ENCODE measurements at places on chromosomes 16 and 17. TPM values are rescaled to one million over a fixed set of nuclear protein-coding genes. Genes with fewer than 3 reads are reported as not detected.

Gene CCDC144A
- 144 TPM for total RNA-seq

Gene OR1D5
- total RNA-seq = not detected

Gene MYH11
- total RNA-seq = 271 TPM

Gene CTRB1
- total RNA-seq = 1.2 TPM

Gene CA4
- 3.1 TPM for total RNA-seq

Gene AGRP
- total RNA-seq = 1.7 TPM

Gene TEX2
- 99.9 TPM for total RNA-seq

Gene CTRB2
- total RNA-seq = 1.1 TPM

Gene TEX14
- total RNA-seq = 27.7 TPM

Gene ATP2A3
- 19.6 TPM for total RNA-seq

GRCh38 chr17:67049025-67049739, 4.8 kb downstream of the CACNG1 start:
- DNase-seq = no peak

- no peak for DNase-seq
These were observed 12.4 kb downstream of the ITGB3 start for GRCh38 chr17:47265983-47266541.

DNA sequence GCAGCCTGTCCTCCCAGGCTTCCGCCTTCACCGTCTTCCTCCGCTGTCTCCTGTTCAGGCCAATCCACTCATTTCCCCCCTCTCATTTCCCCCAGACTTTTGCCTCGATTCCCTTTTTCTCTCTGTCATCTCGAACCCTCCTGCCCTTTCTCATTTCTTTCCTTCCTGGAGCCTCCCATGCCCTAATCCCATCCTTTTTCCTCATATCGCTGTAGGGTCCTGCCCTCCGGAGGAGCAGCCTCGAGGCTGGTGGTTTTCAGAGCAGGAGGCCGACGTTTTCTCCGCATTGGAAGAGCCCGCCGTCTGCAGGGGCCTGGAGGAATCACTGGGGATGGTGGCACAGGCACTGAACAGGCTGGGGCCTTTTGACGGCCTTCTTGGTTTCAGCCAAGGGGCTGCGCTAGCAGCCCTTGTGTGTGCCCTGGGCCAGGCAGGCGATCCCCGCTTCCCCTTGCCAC, 597 bp downstream of the OVCA2 start:
- DNase-seq = no peak

DNA sequence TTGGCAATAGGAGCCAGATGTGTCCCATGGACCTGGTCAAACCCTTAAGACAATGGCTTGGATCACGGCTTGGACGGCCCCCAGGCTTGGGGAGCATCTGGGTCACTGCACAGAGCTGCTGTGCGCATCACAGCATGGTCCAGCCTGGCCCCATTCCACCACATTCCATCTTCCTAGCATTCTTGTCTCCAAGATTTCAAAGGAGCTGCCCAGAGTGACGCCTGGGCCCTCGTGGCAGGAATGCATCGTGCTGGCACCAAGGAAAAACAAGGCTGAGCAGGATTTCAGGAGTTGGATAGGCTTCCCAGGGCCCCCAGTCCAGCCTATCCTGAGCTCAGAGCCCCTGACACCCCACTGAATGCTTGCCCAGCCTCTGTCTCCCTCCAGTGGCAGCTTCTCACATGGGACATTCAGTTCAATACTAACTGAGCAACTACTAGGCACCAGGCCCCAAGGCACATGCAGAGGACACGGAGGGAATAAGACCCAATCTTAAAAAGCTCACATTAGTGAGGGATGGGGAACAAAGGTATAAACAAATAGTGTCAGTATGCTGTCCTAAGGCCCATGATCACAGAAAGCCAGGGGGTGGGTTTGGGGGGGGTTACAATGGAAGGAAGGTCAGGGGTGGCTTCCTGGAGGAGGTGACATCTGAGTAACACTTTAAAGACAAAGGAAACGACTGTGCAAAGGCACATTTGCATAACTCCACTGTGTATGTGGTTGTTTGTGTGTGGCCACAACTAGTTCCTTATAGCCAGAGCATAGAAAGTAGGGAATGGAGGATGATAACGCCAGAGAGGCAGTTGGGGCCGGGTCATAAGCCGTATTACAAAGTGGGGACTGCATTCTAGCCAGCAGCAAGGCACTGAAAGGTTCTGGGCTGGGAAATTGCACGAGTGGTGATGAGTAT, 34.1 kb downstream of the TK2 start:
- DNase-seq = no peak

GRCh38 chr17:44338702-44339101, 6.4 kb upstream of the GRN start:
- DNase-seq = no peak

DNA sequence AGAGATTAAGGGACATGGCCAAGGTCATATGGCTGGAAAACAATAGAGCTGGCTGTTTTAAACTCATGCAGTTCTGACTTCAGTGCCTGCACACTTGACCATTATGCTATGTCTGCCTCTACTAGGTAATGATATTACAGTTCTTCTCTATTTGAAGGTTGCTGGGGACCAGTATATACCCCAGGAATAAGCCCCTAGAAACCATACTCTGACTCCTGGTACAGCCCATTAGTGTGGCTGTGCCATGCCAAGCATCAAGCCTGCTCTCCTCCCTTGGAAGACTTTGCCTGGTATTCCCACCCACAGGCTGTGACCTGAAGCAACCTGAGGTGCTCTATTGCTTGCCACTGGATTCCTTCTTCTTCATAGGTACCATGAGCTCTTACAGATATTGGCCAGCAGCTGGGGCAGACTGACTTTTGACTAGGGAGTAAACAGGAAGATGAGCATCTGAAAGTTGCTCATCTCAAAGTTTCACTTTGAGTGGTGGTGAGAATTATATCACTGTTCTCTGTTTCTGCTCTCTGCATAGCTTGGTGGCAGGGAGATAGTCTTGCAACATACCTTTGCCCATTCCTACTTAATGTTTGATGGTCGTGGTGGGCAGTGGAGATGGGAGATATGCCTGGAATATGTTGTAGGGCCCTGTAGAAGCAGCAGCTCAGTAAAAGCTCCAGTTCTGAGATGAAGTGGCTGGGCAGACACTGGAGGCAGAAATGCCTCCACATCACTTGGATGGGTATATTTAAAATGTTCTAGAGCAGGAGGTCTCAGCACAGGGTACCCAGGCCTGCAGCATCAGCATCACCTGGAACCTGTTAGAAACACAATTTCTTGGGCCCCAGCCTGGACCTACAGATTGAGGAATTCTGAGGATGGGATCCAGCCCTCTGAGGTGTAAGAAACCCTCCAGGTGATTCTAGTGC, 274.7 kb downstream of the HS3ST4 start:
- DNase-seq = no peak

DNA sequence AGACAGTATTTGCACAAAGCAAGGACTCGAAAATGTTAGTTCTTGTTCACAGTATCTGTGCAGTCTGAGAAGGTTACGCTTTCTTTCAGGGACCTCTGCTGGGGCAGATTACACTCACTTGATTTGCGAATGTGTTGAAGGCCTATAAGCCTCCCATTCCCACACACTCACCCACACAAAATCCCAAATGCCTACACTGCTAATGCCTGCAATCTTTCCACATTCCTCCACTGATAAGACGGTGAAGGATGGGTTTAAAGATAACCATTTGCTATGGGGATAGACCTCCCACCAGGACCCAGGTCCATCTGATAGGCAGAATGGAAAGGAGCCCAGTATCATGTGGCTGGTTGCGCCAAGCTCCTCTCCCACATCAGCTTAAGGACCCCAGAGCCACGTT, 394.9 kb upstream of the SALL1 start:
- DNase-seq = no peak

GRCh38 chr17:61209525-61209924, 190.1 kb upstream of the TBX2 start:
- peak; percentile 39 for DNase-seq

GRCh38 chr17:2181206-2181896, 122.2 kb downstream of the SMG6 start:
- peak; percentile 65 for DNase-seq

GRCh38 chr16:58850678-58851020, 116.5 kb upstream of the GOT2 start:
- DNase-seq = no peak

GRCh38 chr17:46878055-46878454, 26.7 kb downstream of the WNT9B start:
- DNase-seq = peak; percentile 23

GRCh38 chr17:78779850-78780249, 2.2 kb downstream of the CYTH1 start:
- DNase-seq = no peak

GRCh38 chr16:31453255-31454204, 5.8 kb upstream of the ARMC5 start:
- peak; percentile 37 for DNase-seq

- peak; percentile 73 for DNase-seq
These were observed 124.2 kb downstream of the TMEM132E start for GRCh38 chr17:34703533-34703932.

- no peak for DNase-seq
These were observed 112.7 kb downstream of the VPS53 start for GRCh38 chr17:601926-602303.

DNA sequence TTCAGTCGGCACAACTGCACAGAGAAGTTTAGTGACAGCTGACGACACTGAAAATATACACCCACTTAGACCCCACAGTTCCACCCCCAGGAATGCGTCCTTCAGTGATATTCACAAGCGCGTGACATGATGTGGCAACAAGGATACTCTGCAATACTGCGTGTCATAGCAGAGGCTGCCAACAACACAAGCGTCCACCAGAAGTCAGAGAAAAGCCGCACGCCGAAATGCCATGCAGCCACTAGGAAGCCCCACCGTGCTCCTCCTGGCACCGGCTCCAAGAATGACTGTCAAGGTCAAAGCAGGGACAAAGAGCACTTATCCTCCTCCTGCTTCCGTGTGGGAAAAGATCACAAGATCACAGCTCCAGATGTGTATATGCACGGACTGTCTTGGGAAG, 3.5 kb downstream of the ATP2A3 start:
- DNase-seq = peak; percentile 80

DNA sequence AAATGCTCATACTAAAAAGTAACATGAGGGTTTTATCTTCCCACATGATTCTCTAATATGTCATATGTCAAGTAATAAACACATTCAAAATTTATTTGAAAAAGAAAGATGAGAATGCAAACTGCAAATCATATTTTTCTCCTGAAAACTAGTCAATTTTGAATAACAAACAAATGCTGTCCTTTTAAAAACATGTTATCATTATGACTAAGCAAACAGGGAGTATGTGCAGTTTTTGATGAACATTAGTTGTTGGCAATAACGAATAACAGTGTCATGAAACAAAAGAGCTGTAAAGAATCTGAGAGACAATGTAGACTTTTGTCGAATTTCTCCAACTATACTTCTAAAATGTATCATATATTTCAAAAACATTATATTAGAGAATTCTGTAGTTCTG, 34.8 kb downstream of the RPGRIP1L start:
- DNase-seq = no peak

DNA sequence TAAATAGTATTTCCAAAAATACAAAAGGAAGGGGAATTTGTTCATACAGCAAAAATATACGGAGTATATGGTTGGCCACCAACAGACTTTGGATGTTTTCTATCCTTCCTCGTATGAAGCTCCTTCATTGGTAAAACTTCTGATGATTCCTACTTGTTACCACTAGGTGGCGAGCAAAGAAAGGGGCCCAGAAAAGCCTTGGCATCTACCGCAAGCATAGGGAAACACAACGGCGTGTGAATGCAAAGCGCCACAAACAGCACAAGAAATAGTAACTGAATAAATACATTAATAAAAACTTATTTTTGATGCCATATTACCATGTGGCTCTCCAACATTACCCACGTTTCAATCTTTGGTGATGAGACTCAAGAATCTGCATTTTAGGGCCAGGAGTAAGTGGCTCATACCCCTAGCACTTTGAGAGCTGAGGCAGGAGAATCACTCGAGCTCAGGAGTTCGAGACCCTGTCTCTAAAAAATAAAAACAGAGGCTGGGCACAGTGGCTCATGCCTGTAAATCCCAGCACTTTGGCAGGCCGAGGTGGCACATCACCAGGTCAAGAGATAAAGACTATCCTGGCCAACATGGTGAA, 34.5 kb downstream of the YWHAE start:
- DNase-seq = peak; percentile 68

DNA sequence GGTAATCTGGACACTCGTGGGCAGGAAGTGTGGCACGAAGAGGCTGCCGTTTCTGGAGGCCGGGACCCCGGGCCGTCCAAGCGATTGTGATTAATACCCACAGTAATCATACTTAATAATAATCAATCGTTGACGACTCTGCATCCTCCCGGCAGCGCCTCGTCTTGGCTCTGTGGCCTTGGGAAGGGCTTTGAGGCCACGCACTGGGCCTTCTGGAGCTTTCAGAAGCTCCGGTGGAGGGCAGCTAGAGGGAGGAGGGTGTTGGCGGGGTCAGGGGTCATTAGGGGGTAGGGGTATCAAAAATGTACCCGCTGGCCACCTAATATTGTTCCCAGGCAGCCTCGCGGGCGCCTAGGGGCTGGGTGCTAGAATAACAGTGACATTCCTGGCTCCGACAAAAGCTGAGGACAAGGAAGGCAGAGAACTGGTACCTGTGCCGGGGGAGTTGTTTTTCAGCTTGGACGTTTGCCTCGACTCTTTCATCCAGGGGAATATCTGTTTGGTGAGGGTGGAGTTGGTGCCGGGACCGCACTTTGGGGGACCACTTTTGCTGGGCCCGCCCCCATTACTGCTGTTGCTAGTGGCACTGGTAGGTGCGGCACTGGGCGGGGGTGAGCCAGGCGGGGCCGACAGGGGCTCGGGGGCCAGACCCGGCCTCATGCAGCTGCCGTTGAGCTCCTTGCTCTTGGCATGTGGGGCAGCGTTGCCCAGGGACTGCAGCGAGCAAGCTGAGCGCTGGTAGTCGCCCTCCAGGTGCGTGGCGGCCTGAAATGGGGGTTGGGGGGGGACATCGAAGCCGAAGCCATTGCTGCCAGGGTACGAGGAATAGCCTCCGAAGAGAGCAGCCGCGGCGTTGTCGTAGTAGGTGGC, 6.9 kb upstream of the HOXB2 start:
- DNase-seq = no peak

- DNase-seq = no peak
These were observed 13.3 kb downstream of the TSPOAP1 start for GRCh38 chr17:58315281-58315711.

- DNase-seq = no peak
These were observed 18.3 kb downstream of the PIK3R5 start for GRCh38 chr17:8947201-8947600.

- DNase-seq = peak; percentile 81
These were observed 1.6 kb downstream of the PITPNC1 start for GRCh38 chr17:67378454-67379250.

DNA sequence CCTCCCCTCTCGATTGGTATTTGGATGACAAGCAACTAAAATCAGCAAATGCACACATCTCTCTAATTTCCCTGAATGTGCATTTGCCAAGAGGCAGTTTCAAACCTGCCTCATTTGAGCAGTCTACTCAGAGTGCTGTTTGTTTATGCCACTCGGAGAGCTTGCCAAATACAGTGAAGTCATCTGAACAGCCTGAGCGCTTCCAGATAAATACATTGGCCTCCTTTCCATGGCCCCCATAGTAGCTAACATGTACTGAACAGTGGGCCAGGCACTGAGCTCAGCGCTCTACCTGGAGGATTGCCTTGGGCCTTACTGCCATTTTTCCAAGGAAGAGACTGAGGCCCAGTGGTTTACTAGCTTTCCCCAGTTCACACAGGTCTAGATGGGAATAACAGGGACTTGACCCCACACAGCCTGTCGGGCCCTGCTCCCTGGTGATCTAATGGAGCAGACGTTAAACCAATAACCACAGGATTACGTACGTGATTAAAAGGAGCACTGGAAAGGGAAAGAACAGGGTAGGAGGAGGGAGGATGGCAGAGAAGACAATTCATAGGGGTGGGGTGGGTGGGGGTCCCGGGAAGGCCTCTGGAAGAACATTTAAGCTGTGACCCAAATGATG, 18.7 kb upstream of the ANKRD40CL start:
- DNase-seq = peak; percentile 56

Measured in testis (tissue), 5 donors.